ENCODE measurements at places on chromosomes 2 and 18.

- no peak for DNase-seq
These were observed 7.4 kb upstream of the GCG start for GRCh38 chr2:162159446-162159845.

- DNase-seq, result no peak
These were observed 6.5 kb downstream of the ACKR3 start for GRCh38 chr2:236576087-236576486.

DNA sequence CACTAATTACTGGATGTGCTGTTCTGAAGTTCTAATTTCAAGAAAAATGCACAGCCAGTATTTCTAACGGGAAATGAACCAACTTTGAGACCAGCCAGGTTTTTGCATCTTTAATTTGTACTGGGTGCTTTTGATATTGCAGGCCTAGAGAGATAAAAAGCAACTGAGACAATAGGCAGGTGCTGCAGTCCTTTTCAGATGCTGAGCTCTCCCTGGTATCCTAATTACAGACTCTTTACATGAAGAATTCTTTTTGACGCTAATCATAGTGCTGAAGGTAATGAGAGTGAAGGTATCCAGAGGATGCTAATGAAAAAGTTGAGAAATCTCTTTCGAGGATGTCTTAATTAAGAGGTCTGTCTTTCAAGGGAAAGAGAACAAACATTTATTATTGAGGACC, 85.1 kb downstream of the SERPINB8 start:
- no peak for DNase-seq

- no peak for DNase-seq
These were observed 45.5 kb upstream of the CYP1B1 start for GRCh38 chr2:38121481-38121880.

- no peak for DNase-seq
These were observed 69.9 kb downstream of the COA5 start for GRCh38 chr2:98538280-98539041.

GRCh38 chr2:19863303-19864041, 38.3 kb downstream of the TTC32 start:
- DNase-seq, result no peak

DNA sequence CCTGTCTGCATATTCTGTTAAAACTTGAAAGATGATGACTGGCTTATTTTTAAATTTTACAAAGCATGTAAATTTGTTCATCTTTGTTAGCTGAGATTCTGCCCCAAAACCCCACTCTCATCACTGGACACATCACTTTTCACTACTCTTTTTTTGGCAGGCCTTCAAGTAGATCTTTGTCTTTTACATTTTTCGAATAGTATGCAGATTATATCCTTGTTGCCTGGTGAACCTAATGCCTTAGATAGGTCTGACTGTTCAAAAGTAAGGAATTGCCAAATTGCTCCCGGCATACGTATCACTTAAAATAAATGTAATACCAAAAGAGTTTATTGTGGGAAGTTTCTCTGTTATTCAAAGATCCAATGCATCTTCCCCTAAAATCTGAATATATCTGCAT, 303.3 kb downstream of the XIRP2 start:
- no peak for DNase-seq

DNA sequence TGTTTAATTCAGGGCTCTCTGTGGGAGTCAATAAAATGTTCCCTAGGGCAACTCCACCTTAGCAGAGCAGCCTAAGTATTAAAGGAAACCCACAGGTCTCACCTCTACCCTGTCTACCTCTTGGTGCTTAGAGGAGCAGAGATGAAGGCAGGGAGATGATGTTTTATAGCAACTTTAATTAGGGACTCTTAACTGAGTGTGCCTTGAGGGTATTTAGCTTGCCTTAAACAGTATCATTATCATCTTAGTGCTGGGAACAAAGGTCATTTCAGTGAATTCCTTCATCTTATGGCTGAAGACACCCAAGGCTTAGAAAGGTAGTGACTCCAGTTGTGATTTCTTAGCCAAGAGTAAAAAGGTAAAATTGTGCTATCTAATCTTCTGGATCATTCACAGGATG, 26.7 kb downstream of the VIL1 start:
- no peak for DNase-seq

Data from NCI-H748 treated with DMSO at 0.1 percent for 48 hours (cell line).